ENCODE measurements at places on chromosomes 6 and 20. TPM values are rescaled to one million over a fixed set of nuclear protein-coding genes. Genes with fewer than 3 reads are reported as not detected.

DNA sequence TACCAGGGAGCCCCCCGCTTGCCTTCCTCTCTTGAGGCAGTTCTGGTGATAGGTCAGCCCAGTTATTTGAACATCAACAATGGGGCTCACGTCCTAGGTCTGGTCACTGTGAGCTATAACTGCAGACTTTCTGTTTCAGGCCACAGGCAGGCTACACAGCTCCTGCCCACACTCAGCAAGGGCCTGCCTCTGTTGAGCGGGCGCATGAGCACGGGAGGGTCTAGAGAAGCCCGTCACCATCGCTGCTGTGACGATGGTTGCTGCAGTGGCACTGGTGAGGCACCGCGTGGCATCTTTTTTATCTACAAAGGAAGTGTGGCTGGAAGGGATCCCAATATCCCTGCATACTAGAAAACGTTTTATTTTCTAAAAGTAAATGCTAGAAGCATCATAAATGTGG, 77.8 kb downstream of the RAMACL start:
- DNase-seq: no peak

The POM121L2 gene
- total RNA-seq: not detected

DNA sequence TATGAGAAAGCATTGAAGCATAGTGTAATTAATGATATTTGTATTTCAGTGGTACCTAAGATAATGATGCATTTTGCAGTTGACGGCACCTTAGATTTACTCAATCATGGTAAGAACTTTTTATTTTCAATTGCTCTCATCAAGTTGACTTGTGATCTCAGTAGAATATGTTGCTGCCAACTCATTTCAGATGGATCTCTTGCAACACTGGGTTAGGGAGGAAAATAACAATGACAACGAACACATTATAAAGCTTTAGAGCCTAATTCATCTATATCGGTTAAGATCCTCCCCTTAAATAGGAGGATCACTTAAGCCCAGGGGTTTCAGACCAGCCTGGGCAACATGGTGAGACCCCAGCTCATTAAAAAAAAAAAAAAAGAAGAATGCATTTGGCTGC, 18.0 kb upstream of the TBC1D22B start:
- DNase-seq: peak; percentile 12

The HTR1B gene
- total RNA-seq: 2.4 TPM

- DNase-seq: no peak
These were observed 87.0 kb downstream of the SERAC1 start for GRCh38 chr6:158080849-158081656.

- DNase-seq: no peak
These were observed 19.3 kb downstream of the FGD2 start for GRCh38 chr6:37024656-37025337.

The FABP7 gene
- total RNA-seq: not detected

The GPR6 gene
- not detected for total RNA-seq
